Fibroblast of lung (primary cell): ENCODE measurements at places on chromosomes 6 and 20. TPM values are rescaled to one million over a fixed set of nuclear protein-coding genes. Genes with fewer than 3 reads are reported as not detected.

SAPCD1 gene
- total RNA-seq, result 0.26 and 0.50 TPM in 2 replicates

OTOR gene
- not detected in 2 replicates for total RNA-seq

- no peak for DNase-seq
These were observed 9.2 kb downstream of the GGT7 start for GRCh38 chr20:34863421-34863965.

FKBP5 gene
- 13.4 and 16.3 TPM in 2 replicates for total RNA-seq

DNA sequence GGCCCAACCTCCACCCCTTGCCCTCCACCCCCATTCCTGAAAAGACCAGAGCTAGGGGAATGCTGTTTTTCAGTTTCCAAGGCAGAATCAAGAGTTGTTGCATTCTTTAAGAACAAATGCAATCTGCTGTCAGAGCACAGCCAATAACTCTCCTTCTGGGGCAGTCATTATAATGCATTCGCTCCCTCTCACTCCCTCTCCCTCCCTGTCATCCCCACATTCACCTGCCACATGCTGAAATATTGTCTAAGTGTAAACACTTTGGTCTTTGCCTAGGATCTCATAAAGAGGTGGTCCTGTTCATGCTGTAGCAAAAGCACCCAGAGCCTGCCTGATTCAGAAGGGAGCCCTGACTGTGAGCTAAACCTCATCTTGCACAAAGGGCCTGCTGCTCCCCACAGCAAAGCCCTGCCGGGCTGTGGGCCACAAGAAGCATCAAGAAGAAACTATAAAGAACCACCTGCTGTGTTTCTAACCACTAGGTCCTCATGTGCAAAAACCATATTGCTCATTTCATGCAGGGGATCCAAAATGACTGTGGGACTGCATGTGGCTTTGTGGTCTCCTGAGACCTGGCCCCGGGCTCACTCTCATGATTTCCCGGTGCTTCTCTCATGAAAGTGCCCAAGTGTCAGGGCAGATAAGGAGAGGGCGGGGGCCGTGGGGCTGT lies 85.6 kb downstream of the GPR6 start:
- DNase-seq, result no peak
